Fibroblast of the conjunctiva (primary cell): ENCODE measurements at places on chromosomes 2 and 18.

DNA sequence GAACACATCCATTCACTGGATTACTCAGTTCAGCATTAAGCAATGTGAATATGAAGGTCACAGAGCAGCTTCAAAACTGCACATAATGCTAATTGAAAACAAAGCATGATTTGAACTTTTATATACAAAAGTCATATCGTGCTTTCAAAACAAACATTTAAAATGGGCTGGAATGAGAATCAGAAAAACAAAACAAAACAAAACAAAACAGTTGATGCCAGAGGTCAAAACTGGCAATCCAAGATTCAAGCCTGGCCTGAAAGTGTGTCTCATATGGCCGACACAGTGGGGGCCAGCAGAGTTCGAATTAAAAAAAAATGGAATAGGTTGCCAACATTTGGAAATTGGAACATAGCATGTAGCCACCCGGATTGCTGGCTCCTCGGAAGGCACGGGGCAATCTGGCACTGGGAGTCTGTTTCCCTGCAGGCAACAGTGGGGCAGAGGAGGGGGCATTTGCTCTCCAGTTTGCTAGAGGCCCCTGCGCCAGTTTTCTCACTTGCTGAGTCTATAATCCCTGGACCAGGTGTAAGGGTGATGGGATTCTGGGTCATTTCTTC is 294.4 kb downstream of the ZNF521 start:
- DNase-seq, result peak; percentile 12

DNA sequence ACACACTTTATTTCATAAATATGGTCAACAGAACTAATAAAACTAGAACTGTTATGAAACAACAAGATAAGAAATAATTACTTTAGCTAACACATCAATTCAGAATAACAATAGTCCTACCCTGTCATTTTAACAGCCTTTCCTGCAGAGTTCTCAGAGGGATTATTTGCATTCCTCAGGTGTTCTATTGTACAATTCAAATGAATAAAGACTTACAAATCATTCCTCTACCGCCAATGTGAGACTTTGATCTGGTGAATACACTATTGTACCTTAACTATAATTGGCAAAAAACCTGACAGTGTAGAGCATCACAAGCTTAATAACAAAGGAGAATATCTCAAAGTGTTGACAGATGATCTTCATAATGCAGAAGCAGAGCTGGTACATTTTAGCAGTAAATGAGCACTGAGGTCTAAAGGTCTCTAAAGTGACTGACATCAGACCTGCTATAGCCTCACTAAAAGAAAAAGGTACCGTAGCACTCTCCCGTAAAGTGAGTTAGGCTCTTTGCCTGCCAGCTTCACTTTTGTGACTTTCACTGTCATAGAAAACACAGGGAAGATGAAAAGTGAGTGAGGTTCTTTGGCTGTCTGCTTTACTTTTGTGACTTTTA is 118.8 kb upstream of the SP3 start:
- no peak for DNase-seq

- no peak for DNase-seq
Observed at GRCh38 chr2:238920601-238921001, 72.7 kb downstream of the TWIST2 start.

DNA sequence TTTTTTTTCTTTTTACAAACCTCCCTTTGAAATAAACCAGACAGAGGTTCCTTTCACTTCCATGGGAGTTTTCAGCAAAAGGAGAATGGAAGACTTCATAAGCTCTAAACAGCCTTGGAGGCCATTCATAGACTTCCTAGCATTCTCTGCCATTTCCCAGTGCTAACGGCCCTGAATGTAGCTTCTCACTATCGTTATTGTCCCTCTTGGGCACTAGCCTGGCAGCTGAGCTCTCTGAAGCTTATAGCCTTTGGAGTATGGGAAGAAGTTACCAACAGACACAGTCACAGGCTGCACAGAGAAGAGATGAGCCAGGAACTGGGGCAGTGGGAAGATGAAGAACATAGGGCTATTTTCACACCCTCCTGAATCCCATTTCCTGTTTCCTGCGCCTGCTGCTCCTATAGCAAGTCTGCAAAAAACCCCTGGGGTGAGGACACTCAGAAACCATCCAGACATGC is 29.1 kb upstream of the EPC2 start:
- DNase-seq, result no peak

GRCh38 chr2:25895018-25895417 is 16.7 kb upstream of the ASXL2 start:
- DNase-seq, result no peak

DNA sequence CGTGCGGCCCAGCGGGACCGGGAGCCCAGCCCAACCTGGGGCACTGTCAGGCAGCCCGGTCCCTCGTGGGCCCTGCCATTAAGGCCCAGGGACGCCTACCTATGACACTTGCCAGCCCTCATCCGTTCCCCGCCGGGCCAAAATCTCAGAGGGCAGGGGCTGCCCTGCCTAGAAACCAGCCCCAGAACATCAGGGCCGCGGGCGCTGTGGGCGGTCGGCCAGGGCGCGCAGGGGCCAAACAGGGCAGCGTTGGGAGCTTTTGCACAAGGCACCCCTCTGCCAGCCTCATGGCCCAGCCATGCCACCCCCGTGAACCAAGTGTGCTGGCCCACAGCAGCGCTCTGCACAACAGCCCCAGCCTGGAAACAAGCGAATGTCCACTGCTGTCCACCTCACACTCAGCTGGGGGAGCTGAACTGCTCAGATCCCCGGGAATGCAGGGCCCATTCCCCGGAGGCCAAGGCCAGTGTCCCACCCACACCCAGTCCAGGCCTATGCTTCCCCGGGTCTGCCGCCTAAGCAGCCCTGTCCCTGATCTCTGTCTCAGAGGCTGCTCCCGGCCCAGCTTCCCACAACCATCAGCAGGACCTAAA is 3.5 kb upstream of the NEURL3 start:
- DNase-seq, result no peak

GRCh38 chr18:6327895-6328620 is 86.7 kb downstream of the L3MBTL4 start:
- DNase-seq, result no peak

- no peak for DNase-seq
Observed at GRCh38 chr18:35377875-35378573, 887 bp upstream of the ZNF396 start.

GRCh38 chr2:65539633-65540032 is 107.2 kb upstream of the SPRED2 start:
- DNase-seq, result no peak

- no peak for DNase-seq
Observed at GRCh38 chr2:28567061-28567471, 71.2 kb downstream of the PLB1 start.

- DNase-seq, result no peak
Observed at GRCh38 chr2:133943108-133943507, 310.8 kb upstream of the MGAT5 start.

GRCh38 chr2:100820523-100821254 is 750 bp downstream of the NPAS2 start:
- no peak for DNase-seq

- DNase-seq, result no peak
Observed at GRCh38 chr2:143378996-143379395, 249.8 kb downstream of the ARHGAP15 start.

DNA sequence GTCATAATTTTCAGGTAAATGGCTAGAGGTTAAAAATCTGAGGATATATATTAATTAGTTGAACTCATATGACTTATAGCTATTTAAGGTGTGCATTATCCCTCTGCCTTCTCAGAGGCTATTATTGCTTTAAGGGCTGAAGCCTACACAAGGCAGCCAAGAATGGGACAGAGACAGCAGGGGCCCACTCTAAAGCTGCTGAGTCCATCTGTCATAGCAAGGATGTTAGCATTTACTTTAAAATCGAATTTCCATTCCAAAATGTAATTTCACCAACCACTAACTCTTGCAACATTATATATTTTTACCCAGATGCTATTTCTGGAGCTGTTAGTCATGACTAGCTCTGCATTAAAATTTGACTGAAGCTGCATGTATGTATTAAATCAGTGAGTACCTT is 236.3 kb upstream of the FSIP2 start:
- no peak for DNase-seq

GRCh38 chr2:43402452-43402937 is 176.1 kb upstream of the ZFP36L2 start:
- no peak for DNase-seq

DNA sequence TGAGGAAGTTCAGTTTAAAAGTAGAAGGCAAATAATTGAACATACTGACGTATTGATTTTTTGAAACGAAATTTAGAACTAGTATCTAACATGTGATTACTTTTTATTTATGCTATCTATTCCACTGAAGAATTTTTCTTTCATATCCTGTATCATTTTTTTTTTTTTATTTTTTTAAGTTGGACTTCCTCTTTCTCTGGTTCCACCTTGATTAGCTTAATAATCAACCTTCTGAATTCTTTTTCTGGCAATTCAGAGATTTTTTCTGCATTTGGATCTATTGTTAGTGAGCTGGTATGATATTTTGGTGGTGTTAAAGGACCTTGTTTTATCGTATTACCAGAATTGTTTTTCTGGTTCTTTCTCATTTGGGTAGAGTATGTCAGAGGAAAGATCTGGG is 411.2 kb downstream of the SOX11 start:
- DNase-seq, result no peak

DNA sequence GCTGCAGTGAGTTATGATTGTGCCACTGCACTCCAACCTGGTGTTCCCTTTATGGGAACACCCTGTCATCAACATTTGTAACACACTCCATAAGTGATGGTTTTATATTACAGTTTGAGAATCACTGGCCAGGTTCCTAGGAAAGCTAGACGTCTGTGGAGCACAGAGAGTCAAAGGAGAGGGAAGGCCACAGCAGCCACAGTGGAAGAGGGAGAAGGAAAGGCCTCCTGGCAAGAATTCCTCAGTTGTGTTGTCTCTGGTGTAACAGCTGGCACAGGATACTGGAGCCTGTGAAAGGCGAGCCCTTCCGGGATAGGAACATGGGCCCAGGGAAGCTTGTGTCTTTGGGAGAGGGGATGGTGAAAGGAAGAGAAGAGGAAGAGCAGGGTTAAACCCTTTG is 360.5 kb upstream of the PIK3C3 start:
- DNase-seq, result no peak

DNA sequence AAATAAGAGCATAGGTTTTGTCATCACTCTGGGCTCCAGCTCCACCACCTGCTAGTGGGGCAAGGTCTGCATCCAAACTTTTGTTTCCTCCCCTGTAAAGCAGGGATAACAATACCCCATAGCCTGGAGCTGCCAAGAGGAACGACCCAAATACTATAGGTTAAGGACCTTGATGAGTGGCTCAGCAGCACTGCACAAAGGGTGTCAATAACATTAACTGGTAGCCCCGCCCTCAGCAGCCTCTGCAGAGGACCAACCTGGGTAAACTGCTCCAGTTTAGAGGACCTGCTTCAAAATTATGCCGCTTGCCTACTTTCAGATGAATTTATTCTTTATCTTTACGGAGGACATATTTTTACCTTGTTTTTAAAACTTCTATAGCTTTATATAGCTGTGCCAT is 65.8 kb upstream of the RIOK3 start:
- DNase-seq, result no peak

DNA sequence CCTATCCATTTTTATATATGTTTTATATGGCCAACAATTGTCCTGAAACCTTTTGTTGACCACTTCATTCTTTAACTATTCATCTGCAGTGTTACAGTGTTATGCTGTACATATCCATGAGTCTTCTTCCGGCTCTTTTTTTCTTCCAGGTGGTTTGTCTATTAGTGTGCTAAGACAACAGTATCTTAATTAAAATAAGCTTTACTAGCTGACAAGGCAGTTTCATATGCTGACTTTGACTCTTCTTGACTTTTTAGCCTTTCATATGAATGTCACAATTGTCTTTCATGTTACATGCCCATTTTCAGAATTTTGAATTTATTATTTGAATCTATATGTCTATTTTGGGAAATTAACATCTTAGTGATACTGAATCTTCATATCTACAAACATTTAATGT is 1249.0 kb downstream of the DPP10 start:
- DNase-seq, result no peak

GRCh38 chr2:60552851-60553494 is 481 bp downstream of the BCL11A start:
- no peak for DNase-seq

GRCh38 chr18:2787225-2787624 is 59.6 kb upstream of the EMILIN2 start:
- DNase-seq, result no peak

GRCh38 chr2:234091883-234092282 is 41.4 kb downstream of the SPP2 start:
- DNase-seq, result no peak

- no peak for DNase-seq
Observed at GRCh38 chr2:168169097-168169745, 78.2 kb downstream of the STK39 start.
